ENCODE measurements at places on chromosomes 4 and X.

DNA sequence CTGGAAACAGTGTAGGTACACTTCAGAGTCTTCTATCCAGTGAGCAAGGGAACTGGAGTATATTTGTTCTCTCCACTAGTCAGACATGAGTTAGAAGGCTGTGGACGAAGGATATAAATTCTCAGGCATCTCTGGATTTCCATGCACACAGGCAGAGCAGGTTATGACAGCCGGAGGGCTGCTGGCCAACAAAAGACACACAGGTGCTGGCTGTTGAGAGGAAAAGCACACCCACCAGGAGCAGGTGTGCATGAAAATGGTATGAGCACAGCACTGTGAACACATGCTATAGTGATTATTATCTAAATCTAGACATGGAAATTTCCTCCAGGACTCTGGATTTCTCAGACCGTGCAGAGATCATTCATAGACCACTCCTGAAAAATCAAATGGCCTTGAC lies 444.7 kb upstream of the RPS6KA3 start:
- DNase-seq, result no peak

GRCh38 chrX:10725071-10725470 lies 104.7 kb upstream of the MID1 start:
- DNase-seq, result peak; percentile 20

GRCh38 chr4:4677556-4678522 lies 136.0 kb upstream of the STX18 start:
- no peak for DNase-seq

DNA sequence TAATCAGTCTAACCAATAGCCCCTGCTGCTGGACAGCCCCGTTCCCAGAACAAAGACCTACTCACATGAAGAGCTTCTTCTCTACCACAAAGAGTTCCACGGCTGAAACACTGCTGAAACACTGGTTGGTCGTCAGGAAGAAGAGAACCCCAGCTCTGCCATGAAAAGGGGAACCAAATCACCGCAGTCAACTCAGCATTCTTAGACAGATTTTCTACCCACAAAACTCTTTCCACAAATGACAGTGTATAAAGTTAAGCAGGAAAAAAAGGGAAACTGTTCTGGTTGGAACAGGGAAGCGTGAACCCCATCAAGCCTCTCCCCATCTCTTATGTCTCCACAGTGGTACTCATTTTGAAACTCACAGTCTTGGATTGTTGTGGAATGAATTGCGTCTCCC lies 57.3 kb downstream of the ABCG2 start:
- no peak for DNase-seq

DNA sequence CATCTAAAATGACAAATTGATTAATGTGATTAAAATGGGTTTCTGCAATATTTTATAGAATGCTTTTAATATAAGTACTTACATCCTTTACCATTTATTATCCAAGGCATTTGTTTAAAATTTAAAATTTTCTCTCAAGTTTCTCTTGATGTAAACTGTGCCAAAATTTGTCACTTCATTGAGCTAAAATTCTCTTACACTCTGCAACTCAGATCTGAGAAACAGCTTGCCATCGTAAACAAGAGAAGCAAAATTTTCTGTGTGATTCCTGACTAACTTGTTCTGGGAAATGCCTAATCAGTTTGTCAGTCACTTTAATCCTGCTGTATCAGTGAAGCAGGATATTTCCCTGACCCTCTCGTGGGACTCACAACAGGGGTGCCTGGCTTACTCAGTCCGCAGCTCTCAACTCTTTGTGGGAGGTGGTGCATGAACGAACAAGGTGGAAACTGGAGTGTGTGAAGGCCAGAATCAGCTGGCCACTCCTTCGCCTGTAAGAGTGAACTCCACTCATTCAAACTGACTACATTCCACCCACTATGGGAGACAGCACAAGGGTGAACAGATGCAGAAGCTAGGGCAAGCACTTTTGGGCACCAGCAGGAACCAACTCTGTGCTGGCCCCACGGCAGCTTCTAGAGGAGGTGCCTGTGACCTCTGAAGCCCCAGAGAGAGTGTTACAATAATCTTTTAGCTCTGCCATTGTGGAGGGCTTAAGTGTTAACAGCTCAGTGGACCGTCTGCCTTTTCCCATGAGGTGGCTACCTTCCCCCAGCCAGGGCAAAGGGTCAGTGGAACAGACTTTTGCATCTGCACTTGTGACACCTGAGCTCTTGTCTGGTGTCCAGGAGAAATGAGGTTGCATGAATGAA lies 349.4 kb downstream of the FAT4 start:
- no peak for DNase-seq

GRCh38 chr4:85166318-85166717 lies 199.8 kb upstream of the WDFY3 start:
- DNase-seq, result no peak

- no peak for DNase-seq
Measured at GRCh38 chrX:48826876-48827653, 752 bp downstream of the ERAS start.

GRCh38 chr4:11299016-11299415 lies 129.7 kb downstream of the HS3ST1 start:
- no peak for DNase-seq

- no peak for DNase-seq
Measured at GRCh38 chr4:143232277-143232676, 47.6 kb downstream of the USP38 start.

- DNase-seq, result no peak
Measured at GRCh38 chrX:34404386-34405070, 252.6 kb downstream of the TMEM47 start.

DNA sequence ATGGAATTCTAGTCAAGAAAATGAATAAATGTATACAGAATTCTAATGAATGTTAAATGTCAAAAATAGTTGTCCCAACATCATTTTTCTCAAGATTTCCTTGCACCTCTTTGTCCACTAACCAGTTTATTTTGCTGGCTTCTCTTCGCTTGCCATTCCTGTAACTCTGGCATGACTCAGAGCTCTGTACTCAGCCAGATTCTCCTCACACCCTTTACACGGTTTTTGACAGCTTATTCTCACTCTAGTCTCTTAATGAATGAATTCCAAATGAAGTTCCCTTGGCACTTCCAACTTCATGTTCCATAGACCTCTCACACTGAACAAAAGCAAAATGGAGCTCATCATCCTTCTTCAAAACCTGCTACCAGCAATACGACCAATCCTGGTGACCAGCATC lies 419.3 kb upstream of the SLIT2 start:
- DNase-seq, result no peak

DNA sequence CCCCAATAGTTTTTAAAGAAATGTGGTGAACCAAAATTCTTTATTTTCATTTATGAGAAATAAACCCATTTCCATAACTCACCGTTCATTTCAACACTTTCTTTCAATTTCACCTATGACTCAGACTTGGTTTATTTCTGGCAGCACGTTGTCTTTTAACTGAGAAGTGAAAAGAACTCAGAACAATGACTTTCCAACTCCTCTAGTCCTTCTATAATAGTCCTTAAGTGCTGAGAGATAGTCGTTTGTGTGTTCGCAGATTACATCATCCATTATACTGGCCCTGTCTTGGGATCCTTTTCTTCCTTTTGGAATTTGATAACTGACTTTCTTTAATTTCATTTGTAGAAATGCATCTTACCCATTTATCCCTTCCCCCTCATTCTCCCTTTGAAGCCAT lies 113.6 kb downstream of the GLUD2 start:
- DNase-seq, result peak; percentile 80

DNA sequence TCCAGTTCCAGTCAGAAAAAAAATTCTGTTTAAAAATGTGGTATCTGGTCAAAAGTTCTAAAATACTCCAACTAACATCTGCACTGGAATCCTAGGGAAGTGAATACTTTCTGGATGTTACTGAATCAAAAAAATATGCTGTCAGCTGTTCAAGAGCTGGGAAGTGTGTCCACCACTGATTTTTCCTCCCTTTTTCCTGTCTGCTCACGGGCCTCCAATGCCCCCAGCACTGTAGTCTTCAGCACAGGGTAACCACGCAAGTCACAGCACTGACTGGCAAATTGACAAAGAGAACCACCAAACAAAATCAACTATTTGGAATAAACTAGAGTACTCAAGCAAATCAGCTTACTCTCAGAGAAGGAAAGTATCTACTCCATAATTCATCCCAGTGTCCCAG lies 9.9 kb downstream of the VEGFC start:
- DNase-seq, result no peak

- DNase-seq, result no peak
Measured at GRCh38 chr4:185997296-185997695, 71.7 kb upstream of the TLR3 start.

GRCh38 chrX:23902419-23902818 lies 5.3 kb downstream of the APOO start:
- DNase-seq, result peak; percentile 68

DNA sequence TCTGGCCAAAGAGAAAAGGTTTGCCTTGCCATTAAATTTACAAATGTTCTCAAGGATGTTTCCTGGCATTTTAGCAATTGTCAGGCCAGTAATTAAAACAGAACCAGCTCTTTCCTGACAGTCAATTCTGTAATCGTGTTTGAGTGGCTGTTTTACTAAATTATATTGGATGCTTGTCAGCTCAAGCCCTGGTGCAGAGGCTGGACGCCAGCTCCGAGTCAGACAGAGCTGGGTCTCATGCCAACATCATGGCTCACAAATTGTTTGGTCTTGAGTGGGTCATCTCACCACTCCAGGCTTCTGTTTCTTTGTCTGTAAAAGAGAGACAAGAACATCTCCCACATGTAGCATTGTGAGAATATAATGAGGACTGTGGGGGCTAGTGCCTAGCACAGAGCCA lies 190.3 kb upstream of the PSAPL1 start:
- no peak for DNase-seq
